Fibroblast of skin of left biceps (primary cell): ENCODE measurements at places on chromosomes 13 and 19.

DNA sequence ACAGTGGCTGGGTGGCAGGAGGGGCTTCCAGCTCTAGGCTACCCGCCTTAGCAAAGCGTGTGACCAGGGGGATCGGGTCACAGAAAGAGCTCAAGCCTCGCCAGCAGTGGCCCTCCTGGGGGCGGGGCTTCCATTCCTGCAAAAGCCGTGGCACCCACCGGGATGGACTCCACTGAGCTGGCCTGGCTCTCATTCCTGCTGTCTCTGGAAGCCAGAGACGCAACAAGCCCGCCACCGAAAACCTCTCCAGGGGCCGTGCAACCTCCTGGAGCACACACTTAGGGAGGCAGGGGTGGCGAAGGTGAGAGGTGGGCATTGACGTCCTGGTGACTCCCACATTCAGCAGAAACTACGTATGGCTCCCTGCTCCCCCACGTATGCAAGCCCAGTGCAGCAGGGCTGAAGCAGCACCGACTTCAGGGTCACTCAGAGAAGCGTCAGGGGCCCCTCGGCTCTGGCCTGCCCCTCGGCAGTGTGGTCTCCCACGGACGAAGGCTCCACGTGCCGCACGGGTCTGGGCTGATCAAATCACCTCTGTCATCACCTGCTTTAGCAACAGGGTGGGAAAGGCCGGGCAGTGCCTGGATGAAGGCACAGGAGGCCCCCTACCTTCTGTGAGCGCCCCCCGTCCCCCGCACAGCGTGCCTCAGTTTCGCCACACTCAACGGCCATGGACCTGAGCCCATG, 3.1 kb downstream of the C19orf25 start:
- DNase-seq = no peak

DNA sequence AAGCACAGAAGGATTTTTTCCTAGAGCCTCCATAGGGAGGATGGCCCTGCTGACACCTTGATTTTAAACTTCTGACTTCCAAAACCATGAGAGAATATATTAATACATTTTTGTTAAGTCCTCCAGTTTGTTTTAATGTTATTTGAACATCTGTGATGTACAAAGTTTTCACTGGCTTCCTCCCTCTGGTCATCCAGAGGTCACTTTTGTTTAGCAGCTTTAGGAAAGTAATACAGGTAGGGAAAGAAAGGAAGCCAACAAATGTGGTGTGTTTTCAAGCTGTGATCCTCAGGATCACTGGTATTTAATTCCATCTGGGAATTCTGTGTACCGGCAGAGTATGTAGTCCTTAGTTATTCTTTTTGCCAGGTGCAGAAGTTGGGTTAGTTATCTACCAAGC, 488.8 kb upstream of the ATXN8OS start:
- no peak for DNase-seq

- DNase-seq = no peak
Measured at GRCh38 chr13:100315522-100315921, 226.6 kb downstream of the PCCA start.

GRCh38 chr19:3712663-3713611, 4.8 kb downstream of the TJP3 start:
- no peak for DNase-seq

DNA sequence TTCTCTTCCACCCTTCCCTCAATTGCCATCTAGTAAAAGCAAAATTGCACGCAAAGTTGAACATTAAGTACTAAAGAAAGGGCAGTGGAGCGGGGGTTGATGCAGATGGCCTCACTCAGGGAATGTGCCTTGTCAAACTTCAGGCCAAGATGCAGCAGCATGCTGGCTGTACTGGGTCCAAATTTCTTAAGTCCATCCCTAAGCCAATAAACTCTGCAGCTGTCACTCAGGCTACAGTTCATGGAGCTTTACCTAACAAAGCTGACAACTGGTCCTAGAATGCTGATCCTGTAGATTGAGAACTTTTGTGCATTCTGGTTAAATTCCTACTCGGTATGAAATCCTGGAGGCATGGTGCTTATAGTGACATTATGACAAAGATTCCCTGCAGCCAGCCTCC, 88.4 kb downstream of the FOXO1 start:
- DNase-seq = no peak

GRCh38 chr19:45402298-45403061, 2.4 kb downstream of the PPP1R13L start:
- DNase-seq = no peak

- no peak for DNase-seq
Measured at GRCh38 chr13:97559981-97560380, 126.0 kb downstream of the RAP2A start.

DNA sequence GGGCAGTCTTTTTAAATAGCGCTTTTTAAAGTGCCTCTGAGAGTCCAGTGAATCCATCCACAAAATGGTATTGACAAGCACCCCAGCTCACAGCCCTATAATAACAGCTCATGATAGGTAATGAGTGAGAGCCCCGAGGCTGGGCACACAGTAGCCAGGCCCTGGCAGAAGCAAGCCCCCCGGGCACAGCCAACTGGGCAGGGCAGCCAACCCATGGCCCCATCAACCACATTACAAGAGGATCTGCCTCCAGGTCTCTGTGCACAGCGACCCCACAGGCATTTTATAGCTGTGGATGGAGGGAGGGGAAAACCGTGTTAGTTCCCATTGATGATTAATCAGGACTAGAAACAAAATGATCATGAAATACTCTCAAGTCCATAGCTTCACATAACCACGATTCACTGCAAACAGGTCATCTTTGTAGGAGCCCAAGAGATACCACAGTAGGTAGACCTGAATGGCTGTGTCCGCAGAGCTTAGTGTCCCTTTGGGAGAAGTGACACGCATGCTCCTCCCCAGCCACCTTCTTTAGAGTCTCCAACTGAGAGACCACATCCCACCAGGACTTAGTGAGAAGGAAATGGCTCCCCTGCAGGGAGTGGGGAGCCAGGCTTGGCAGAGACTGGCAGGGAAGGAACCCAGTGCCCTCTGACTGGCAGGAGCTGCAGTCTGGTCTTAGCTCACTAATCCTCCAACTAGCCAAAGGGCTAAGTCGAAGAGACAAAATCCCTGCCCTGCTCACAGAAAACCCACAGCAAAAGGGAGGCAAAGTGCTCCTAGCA, 4.3 kb upstream of the VSTM2B start:
- no peak for DNase-seq

DNA sequence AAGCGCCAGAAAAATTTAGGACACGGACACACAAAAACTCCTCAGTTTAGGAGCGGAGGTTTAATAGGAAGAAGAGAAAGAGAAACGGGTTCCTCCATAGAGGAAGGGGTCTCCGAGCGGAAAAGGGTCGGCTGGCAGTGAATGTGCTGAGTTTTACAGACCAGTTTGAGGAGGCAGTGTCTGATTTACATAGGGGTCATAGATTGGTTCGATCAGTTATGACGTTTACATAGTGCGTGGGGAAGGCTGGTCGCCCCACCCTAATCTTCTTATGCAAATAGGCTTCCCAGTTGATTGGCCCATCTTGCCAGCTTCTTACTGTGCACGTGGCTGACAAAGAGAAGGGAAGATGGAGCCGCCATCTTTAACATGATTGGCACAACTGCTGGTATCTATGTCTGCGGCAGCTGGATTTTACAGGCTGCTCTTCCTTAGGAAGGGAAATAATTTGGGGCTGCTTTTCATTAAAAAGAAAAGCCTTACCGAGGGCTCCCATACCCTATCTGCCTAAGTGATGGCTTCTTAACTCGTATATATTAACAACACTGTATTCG, 1.2 kb upstream of the ZNF225 start:
- DNase-seq = peak; percentile 53

- peak; percentile 73 for DNase-seq
Measured at GRCh38 chr19:44025217-44025936, at the start of gene ZNF222. ZNF222 (plus strand) TSS chr19:44025379; CDS start chr19:44025437, 58 bp downstream.

- DNase-seq = no peak
Measured at GRCh38 chr19:3071768-3072167, 9.5 kb upstream of the TLE5 start.

DNA sequence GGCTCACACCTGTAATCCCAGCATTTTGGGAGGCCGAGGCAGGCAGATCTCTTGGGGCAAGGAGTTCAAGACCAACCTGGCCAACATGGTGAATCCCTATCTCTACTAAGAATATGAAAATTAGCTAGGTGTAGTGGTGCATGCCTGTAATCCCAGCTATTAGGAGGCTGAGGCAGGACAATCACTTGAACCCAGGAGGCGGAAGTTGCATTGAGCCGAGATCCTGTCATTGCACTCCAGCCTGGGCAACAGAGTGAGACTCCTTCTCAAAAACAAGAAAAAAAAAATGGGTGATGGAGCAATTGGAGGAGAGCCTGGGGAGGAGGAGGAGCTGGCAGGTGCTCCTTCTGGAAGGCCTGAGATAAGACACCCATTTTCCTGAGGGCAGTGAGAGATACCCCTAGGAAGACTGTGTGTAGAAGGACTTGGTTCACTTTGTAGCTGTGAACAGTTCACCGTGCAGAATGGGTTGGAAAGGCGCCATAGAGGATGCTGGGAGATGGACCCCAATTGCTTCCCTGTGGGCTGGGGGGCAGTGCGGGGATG, 8.7 kb upstream of the CARM1 start:
- no peak for DNase-seq

- no peak for DNase-seq
Measured at GRCh38 chr13:100798739-100799361, 124.3 kb upstream of the TMTC4 start.

GRCh38 chr13:75333103-75333502, 148.9 kb downstream of the TBC1D4 start:
- DNase-seq = no peak

DNA sequence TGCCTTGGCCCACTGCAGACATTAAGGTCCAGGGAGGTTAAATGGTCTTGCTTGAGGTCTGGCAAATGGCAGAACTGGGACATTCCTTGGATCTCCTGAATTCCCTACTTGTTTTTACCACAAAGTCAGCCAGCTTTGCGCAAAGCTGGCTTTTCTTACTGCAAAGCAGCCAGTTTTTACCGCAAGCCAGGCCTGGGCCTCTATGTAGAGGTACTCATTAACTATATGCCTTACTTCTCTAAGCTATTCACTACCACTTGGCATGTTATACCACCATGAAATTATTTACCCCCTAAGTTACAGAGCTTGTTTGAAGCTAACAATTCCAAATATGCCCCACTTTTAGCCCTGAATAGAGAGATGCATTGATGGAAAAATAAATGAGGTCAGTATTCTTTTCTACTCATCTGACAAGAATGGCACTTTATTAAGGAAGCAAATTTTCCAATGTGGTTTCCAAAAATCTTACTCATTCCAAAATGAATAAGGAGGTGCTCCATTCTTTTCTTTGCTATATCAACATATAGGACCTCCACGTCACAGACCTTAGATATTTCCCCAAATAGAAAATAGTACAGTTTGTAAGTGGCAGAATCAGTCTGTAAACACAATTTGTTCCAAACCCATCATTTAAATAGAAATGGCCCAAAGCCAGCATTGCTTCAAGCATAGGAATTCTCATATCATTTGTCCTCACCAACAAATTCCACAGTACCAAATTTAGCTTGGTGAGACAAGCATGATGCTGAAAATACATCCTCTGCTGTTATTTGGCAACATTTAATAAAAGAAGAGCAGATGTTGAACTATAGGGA, 143.9 kb upstream of the TSC22D1 start:
- DNase-seq = peak; percentile 81

GRCh38 chr19:46515879-46516350, 20.2 kb upstream of the PNMA8B start:
- DNase-seq = no peak

DNA sequence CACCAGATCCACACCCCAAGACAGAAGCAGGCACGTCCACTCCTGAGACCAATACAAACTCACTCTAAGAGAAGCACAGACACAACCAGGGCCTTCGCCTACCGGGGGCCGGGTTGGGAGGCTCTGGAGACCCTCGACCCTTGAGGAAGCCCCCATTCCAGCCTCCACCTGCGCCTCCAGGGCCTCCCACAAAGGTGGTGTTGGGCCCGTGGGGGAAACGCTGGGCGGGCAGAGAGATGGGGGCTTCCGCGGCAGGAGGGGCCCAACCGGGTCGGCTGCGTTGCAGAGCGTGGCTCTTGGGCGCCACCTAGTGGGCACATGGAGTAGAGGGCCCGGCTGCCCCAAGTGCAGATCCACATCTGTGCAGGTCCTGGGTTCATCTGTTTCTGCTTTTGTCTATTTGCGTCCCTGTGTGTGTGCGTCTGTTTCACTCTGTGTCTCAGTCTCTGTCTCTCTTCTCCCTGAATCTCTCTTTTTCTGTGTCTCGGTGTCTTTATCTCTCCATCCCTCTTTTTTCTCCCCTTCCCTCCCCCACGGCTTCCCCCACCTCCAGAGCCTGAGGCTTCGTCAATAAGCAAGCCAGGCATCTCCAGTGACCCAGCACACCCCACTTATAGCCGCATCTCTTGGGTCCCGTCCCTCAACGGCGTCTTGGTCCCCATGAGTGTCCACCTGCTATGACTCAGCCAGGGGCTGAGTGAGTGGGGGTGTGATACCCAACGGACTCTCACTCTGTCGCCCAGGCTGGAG, 10.5 kb upstream of the TINCR start:
- DNase-seq = peak; percentile 12

GRCh38 chr13:114256547-114256946, 21.9 kb downstream of the CDC16 start:
- DNase-seq = no peak

DNA sequence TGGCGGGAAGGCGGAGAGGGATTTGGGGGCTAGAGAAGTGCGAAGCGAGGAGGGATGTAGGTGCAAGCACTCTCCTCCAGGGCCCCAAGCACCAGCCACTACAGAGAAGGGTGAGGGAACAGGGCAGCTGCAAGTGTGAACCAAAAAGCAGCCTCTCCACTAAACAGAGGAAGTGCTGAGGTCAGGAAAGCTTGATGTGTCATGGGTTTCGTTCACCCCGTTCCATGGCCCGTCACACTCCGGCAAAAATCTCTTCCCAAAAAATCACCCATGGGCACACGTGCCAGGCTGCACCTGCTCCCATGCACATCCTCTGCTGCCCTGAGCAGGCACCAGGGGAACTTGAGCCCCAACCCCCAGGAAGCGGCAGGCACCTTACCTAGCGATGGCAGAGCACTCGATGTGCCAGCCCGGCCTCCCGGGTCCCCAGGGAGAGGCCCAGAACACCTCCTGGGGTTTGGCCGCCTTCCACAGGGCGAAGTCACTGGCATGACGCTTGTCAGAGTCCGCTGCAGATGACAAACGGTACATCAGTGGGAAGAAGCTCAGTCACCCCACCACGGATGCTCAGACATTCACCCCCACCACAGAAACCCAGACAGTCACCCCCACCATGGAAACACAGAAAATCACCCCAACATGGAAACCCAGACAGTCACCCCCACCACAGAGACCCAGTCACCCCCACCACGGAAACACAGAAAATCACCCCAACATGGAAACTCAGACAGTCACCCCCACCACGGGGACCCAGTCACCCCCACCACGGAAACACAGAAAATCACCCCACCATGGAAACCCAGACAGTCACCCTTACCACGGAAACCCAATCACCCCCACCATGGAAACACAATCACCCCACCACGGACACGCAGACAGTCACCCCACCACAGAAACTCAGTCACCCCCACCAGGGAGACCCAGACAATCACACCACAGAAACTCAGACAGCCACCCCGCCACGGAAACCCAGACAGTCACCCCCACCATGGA, 29.0 kb downstream of the CARS2 start:
- no peak for DNase-seq

DNA sequence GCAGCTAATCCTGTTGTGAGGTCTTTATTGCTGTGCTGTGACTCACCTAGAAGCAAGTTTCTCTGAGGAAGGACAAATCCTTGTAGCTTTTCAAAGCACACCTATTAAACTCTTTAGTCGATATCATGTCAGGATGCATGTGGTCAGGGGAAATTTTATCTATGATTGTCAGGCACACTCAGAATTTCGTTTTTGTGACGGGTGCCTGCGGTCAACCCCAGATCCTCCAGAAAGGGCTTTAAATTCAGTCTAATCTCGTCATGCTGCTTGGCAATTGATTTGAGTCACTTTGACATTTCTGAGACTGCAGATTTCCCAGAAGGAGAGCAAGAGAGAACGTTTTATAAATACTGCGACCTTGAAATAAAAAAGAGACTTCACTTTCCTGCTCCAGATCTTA, 316.9 kb downstream of the FGF9 start:
- no peak for DNase-seq
